ENCODE measurements at places on chromosomes 6 and 20.

- no peak for DNase-seq
These were observed 16.4 kb downstream of the TGM6 start for GRCh38 chr20:2397091-2397490.

DNA sequence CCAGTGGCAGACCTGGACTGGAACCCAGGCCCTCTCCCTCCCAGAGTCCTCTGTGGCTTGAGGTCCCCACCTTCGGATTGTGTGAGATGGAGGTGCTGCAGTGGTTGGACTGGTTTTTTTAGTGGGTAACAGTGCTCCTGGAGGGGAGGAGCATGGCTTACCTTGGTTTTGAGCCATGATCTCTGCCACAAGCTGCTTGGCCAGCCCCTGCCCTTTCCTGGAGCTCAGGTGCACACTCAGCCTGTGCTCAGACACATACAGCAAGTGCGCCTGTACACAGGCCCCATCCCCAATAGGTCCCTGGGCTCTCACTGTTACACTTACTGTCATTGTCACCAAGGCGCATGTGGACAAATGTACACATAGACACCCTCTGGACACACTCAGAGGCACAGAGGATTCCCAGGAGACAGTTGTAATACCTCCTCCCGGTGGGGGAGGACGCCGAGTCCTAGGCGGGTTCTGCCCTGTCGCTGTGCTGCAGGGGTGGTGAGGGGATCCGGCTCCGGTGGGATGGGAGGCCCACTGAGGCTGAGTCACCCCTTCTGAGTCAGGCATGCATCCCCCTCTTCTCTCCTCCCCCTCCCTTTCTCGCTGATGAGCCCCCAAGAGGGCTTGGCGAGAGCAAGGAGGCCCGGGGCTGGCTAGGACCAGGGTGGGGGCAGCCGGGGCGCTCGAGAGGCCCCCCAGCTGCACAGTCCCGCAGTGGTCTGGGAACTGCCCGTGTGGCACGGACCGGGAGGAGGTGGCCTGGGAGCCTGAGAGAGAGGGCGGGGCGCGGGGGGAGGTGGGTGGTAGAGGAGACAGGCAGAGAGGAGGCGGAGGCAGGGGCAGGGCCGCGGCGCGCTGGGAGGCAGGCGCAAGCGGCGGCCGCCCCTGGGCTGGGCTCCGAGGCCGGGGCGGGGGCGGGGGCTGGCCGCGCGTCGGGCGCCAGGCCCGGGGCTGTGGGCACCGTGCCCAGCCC is 522 bp upstream of the EPB41L1 start:
- DNase-seq = no peak

GRCh38 chr20:50303573-50304500 is 113.2 kb downstream of the CEBPB start:
- no peak for DNase-seq

GRCh38 chr6:168408504-168409136 is 32.4 kb upstream of the SMOC2 start:
- DNase-seq = no peak

DNA sequence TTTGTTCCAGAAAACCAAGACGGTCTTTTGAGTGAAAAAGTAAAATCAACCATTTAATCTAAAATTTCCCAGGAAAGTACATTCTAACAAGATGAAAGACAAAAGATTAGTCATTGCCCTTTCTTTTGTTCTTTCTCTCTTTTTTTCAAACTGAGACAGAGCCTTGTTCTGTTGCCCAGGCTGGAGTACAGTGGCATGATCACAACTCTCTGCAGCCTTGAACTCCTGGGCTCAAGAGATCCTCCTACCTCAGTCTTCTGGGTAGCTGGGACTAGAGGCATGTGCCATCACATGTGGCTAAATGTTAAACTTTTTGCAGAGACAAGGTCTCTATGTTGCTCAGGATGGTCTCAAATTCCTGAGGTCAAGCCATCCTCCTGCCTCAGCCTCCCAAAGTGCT is 75.0 kb downstream of the FKBP5 start:
- no peak for DNase-seq

DNA sequence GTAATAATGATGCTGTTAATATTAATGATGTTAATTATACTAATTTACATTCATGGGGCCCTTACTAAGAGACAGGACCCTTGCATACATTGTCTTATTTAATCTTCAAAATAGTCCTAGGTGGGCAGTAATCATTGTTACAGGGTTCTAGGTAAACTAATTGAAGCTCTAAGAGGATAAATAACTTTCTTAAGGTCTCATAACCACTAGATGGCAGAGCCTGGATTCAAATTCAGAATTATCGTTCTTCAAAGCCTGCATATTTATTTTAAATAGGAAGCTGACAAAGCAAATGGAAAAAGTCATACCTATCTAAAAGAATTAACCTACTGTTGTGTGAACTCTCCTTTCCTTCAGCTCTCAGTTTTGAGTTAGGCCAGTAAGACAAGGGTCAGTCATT is 23.5 kb downstream of the PTCHD4 start:
- no peak for DNase-seq

- DNase-seq = no peak
These were observed 37.0 kb upstream of the KCNG1 start for GRCh38 chr20:51059862-51060261.

GRCh38 chr20:13302647-13303450 is 81.8 kb downstream of the ISM1 start:
- DNase-seq = peak; percentile 46

- no peak for DNase-seq
These were observed 2.0 kb downstream of the CLIC5 start for GRCh38 chr6:46013639-46014038.

- no peak for DNase-seq
These were observed 20.0 kb downstream of the DEF6 start for GRCh38 chr6:35317483-35318195.

GRCh38 chr6:21116736-21117135 is 476.8 kb upstream of the SOX4 start:
- DNase-seq = no peak

GRCh38 chr6:89987140-89987539 is 92.9 kb downstream of the GJA10 start:
- DNase-seq = no peak

- no peak for DNase-seq
These were observed 16.1 kb upstream of the PPP1R14C start for GRCh38 chr6:150126641-150127291.

GRCh38 chr20:3461911-3462677 is 8.7 kb upstream of the ATRN start:
- DNase-seq = no peak

DNA sequence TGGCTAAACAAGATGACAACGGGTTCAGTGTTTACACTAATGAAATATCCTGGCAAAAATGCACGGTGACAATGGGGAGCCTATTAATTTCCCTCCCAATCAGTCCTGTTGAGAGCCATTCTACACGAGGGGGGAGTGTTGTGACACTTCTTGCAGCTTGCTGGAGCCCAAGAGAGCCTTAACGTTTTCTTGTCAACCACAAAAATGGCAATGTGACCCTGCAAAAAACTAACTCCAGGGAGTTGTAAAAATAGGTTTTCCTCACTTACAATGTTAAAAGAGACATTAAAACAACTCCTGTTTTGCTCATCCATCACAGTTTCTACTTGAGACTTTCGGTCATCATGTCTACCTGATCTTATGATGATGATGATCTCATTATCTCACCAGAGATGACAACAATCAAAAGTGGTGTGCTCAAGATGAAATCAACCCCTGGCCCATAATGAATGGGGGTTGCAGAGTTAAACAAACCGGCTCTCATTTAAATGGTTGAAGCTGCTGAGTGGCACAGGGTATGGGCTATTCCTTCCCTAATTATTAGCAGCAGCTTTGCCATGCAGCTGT is 57.9 kb downstream of the GJA10 start:
- DNase-seq = peak; percentile 80

DNA sequence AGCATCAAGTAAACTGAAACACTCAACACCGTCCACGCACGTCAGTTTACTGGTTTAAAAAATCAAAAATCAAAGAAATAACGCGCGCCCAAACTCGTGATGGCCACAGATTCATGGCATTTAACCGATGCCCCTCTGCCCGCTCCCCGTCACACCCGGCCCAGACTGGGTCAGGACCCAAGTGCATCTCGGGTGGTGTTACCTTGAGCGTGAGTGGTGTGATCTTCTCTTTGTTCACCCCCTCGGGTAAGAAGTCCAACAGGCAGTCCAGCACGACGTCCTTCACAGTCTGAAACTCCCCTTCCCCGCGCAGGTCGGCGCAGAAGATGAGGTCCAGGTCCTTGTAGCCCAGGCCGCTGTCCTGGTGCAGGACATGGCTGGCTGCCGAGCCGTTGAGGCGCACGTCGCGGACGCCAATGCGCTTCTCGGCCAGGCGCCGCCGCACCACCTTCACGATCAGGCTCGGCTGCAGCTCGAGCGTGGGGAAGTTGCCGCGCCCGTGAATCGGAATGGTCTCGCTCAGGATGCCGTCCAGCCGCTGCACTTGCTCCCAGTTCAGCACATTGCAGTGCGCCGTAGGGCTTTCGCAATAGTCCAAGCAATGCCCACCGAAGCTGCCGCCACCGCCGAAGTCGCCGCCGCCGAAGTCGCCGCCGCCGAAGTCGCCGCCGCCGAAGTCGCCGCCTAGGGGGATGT is 945 bp downstream of the TENT5A start:
- no peak for DNase-seq

DNA sequence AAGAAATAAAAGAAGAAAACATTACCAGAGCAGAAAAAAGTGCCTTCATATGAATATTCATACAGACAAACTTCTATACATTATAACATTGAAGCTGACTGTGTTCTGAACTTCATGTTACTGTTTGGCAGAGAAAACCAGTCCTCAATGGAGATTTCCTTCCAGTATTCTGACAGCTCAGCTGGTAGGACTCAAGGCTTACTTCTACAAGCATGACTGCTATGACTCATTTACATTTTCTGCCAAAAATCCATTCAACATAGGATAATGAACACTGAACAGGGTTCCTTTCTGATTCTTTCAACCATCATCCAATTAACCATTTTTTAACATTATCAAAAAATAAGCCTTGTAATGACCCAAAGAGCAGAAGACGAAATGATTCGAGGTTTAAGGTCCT is 25.4 kb downstream of the COL9A1 start:
- no peak for DNase-seq

- peak; percentile 53 for DNase-seq
These were observed 16.4 kb downstream of the PIGT start for GRCh38 chr20:45432294-45432693.

- DNase-seq = no peak
These were observed 81.1 kb upstream of the SLCO4A1 start for GRCh38 chr20:62561182-62561581.

DNA sequence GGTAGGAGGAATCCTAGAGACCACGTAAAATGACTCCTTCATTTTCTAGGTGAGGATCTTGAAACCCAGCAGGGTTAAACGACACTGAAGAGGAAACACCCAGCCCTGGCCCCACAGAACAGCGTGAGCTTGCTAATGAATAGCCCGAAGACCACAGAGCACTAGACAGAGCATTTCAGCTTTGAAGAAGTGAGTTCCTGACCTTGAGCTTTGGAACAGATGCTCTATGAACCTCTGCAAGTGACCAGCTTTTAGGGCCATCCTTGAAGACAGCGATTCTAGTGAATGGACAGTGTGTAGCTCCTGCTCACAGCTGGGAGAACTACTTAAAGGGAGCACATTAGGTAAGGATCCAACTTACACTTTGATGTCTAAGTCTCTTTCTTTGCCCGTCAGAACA is 74.0 kb upstream of the FRMD1 start:
- no peak for DNase-seq

GRCh38 chr6:107314531-107314939 is 144.8 kb downstream of the PDSS2 start:
- DNase-seq = no peak

DNA sequence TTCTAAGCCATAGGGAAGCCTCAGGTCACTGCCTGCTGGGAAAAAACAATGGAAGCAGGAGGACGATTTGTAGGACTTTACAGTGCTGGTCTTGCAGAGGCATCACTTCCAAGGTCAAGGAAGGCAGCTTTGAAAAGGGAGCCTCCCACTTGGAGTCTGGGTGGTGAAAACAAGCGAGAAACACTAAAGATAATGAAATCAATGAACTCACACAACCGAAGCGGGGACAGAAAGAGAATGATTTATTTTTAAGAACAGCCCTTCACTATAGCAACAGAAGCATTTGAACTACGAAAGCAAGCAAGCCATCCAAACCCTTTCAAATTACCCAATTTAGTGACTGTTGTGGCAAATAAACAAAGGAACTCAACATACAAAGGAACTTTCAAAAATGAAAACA is 227.5 kb downstream of the THBS2 start:
- DNase-seq = no peak

DNA sequence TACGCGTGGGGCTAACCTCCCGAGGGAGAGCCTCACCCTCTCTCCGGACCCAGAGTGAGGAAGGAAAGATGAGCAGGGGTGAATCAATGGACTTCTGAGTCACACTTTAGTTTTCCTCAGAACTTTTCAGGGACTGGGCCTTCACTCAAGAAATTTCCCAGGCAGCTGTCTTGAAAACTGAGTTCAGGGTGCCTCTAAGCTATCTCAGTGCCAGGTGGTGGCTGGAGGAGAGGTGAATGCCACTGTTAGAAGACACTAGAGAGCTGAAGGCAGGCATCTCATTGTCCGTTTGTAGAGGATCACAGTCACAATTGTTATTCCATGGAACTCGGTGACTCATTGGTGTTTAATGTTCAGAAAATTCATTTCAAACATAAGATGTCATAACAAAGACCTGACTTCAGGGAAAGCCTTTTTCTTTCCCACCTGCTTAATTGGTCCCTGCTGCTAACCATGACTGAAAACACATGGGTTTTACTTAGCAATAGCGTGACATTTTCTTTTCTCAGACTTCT is 5.3 kb upstream of the SERPINB6 start:
- peak; percentile 28 for DNase-seq
